IPS-NIHi11 (cell line): ENCODE measurements at places on chromosomes 3 and 15.
A peak's percentile ranks its signal among the peaks of the same experiment; 100 is the strongest.

DNA sequence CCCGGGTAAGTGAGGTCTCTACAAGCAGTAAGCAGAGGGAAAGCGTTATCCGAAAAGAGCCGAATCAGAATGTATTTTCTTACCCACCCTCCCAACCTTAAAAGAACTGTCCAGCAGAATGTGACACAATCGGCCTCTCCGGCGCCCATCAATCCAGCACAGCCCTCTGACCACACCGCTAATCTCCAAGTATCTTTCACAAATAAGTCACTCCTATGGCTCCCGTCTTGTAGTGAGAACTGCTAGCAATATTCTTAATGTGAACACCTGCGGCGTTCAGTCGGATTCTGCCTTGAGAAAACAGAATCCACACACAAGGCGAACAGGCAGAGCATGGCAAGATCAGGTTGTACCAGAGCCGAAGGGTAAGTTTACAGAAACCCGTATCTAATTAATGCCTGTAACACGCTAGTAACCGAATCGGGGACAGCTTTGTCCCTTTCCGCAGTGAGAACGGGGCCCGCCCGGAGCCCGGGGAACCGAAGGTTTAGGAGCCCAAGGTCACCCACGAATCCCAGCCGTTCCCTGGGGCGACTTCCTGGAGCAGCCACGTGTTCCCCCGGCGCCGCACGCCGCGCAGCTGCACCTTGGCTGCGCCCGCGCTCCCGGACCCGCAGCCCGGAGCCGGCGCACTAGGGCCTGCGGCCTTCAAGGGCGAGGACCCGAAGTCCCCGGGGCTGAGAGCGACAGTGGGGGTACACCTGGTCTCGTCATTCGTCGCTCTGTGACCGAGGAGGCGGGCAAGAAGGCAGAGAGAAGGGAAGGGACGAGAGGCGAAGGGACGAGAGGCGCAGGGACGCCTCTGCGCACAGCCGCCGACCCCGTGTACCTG is 672 bp downstream of the TFRC start:
- DNase-seq, result peak; percentile 71

DNA sequence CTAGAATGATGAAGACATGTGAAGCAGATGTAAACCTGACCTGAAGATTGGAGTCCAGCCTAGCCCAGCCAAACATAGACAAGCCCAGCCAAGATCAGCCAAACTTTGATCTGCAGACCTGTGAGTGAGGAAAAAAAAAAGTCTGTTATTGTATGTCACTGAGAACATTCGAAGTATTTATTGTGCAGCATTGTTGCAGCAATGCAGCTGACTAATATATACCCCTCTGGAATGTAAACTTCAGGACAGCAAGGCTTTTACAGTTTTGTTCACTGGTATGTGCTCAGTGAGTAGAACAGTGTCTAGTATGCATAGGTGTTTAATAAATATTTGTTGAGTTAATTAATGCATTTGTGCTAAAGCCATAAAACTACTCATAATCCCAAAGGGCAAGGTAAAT is 23.4 kb downstream of the TMEM202 start:
- DNase-seq, result no peak

DNA sequence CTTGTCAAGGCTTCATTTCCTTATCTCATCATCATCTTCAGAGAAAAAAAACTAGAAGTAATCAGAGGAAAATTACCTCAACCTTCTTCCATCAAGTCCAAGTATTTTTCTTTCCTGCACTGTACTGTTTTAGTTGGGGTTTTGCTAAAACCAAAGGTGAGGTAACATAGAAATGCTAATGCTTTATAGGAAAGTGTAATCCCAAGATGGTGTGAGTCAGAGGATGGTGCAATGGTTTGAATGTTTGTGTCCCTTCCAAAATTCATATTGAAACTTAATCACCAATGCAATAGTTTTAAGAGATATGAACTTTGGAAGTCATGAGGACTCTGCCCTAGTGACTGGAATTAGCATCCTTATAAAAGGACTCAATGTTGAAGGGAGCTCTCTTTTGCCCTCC is 79.5 kb downstream of the KBTBD8 start:
- DNase-seq, result no peak

- DNase-seq, result no peak
Observed at GRCh38 chr3:106529738-106530137, 660.9 kb upstream of the CBLB start.

GRCh38 chr15:25718597-25718996 is 144.5 kb downstream of the ATP10A start:
- DNase-seq, result no peak

DNA sequence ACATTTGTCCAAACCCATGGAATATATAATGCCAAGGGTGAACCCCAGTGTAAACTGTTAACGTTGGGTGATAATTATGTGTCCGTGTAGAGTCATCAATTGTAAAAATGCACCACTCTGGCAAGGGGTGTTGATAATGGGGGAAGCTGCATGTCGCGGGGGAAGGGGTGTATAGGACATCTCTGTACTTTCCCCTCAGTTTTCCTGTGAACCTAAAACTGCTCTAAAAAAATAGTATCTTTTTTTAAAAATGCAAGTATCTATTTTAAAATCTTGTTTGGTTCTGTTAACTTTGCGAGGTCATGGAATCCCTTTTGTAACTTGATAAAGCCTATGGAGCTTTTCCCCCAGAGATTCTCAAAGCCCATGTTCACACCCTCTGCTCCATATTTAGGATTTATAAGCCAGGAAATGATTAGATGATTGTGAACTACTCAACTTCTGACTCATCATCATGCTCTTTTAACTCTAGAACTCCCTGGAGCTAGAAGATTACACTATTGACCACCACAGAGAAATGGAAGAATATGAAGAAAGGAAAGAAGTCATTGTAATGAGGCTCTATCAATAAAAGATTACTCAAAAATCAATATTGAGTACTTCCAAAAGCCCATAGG is 56.1 kb upstream of the C3orf49 start:
- DNase-seq, result no peak

DNA sequence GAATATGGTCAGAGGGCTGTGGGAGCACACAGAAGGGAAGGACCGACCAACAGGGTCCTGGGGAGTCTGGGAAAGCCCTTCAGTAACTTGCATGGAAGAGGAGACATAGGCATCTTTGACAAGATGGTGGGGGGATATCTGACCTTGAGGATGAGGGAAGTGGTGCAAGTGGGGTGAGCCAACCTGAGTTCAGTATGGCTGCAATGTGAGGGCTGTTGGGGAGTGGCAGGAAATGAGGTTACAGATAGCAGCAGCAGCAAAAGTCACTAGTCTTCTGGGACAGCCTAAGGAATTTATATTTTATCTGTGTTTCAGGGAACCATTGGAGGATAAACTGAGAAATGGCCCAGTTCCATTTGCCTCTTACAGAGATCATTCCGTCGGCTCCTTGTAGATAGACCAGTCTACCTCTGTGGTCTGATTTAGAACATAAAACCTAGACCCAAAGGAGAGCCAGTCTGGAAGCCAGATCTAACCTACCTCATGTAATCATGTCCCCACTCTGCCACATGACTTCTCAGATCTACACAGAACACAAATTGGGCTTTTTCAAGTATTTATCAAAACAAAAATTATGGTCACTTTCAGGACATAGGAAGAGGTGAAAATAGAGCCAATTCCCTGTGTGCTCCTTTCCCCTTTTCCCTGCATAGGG is 75.6 kb downstream of the ST6GAL1 start:
- no peak for DNase-seq

- no peak for DNase-seq
Observed at GRCh38 chr3:65396078-65396477, 642.6 kb downstream of the MAGI1 start.

GRCh38 chr3:14238356-14238755 is 59.7 kb downstream of the LSM3 start:
- DNase-seq, result no peak

- no peak for DNase-seq
Observed at GRCh38 chr3:30098653-30099455, 507.5 kb upstream of the TGFBR2 start.

DNA sequence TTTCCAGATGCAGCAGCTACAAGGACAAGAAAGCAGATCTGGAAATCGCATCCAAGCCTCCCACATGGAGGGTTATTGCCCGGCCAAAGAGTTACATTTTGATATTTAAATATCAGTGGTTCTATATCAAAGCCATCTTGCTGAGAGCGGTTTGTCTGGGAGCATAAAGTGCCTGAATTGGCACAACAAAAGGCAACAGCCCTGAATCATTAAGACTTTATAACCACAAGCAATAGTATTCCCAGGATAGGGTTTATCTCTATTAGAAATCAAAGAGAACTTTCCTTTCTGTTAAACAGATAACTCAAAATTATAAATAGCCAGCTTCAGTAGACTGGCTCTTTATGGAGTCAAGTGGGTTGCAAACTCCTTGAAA is 564.7 kb downstream of the ROBO1 start:
- no peak for DNase-seq

DNA sequence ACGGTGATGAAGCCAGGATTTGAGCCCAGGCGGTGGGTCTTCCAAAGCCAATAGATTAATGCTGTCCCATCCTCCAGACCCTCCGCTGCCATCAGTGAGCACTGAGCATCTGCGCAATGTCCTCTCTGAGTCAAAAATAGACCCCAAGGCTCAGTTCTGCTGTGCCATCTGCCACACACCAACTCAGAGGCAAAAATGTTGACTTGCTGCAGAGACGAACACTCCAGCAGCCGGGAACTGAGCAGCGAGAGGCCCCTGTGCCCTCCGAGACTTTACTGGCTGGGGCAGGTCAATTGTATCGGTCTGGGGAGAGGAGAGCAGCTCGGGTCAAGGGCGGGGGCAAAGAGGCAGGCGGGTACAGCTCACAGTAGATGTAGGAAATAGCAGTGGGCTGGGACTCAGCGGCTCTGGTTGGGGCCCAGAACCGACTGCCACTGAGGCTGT is 41.5 kb upstream of the ATP2B2 start:
- no peak for DNase-seq

DNA sequence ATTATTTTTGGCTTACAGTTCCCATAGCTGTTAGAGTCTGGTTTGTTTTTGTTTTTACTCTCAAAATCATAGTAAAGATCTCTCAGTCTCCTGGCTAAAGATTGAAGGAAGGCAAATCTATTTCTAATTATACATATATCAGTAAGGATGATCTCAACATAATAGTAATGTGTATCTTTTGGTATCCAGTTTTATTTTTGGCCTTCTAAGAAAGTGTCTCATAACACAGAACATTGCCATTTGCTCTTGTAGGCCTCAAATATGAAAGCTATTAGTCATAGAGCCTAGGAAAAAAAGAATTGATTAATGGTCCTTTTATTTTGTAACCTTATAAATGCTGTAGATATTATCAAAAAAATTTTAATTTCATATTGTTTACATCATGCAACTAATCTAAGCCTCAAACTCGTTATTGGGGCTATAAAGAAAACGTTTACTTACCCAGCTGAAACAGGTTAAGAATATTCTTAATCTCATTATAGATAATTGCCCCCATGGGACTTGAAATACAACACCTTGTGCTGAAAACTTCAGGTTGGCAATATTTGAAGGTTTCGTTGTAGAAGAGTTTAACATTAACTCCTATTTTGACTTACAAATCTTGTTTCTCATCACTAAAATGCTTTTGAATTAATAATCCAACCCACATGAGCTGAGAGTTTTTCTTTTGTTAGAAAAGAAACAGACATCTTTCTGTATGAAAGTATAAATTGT is 16.7 kb downstream of the FBXO45 start:
- DNase-seq, result no peak

DNA sequence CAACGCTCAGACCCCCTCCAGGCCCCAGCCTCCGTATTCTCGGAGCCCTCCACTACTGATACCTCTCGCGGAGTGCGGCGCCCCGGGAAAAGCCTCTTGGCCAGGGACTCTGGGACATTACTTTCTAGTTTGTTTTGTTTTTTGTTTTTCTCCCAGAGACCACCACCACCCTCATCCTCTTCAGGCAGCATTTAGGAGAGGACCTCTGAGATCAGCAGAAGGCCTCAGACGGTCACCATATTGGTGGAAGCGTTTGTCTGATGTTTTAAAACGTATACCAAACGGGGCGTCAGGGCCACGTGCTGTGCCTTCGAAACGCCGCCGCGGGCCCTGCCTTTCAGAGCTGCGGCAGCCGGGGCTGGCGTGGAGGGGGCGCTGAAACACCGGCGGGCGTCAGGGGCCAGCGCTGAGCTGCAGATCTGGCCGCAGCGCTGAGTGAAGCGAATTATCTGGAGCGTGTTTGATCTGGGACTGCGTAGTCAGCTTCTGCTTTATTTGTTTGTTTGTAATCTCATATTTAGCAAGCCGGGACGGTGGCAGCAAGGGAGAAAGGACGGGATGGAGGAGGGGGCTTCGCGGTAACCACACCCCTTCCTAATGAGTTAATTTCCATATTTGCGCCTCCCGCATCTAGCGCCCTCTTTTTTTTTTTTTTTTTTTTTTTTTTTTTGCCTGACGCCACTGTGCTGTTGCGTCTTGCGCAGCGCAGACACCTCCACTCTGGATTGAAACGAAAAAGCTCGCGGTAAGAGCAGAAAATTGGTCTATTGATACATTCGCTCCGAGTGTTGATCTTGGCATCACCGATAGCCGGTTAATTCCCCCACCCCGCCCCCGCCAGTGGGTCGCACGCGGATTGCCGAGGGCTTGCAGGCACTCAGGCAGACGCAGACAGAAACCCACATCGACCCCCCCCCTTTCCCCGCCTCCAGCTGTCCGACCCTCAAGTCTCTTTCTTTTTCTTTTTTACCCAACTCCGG is 14.9 kb downstream of the SOX2 start:
- DNase-seq, result peak; percentile 72

DNA sequence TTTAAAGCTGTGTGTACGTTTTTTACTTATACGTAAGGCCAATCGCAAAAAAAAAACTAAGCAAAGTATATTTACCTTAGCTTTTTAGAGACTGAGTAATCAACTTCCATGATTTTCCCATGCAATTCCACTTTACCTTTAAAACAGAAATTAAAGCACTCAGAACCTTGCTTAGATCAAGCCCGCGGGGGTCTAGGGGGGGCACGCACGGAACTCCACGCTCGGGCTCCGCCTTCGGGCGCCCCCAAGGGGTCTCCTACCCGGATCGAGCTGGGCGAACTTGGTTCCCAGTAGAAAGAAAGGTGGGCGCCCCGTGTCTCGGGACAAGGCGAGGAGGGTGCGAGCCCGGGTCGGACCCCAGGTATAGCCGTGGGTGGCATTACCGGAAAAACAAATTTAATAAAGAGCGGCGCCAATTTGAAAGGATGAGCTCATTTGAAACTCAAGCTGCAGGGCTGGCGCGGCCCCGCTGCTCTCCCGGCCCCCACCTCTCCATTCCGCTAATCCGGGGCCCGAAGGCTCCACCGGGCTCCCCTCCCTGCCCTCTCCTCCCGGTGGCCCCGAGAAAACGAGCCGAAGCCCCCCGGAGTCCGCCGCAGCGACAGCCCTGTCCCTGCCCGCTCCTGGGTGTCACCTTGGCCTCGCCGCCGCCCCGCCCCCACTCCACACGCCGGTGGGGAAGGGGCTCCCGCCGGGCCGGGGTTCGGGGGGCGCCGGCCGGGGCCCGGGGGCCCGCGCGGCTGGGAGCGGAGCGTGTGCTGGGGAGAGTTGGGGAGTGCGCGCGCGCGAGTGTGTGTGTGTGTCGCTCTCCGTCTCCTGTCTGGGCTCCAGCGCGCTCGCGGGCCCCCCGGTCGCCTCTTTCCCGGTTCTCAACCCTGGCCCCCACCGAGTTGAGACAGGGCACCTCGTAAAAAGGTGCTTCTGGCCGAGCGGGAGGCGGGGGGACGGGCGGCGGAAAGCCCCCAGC is 1.5 kb downstream of the IGF2BP2 start:
- DNase-seq, result peak; percentile 44

DNA sequence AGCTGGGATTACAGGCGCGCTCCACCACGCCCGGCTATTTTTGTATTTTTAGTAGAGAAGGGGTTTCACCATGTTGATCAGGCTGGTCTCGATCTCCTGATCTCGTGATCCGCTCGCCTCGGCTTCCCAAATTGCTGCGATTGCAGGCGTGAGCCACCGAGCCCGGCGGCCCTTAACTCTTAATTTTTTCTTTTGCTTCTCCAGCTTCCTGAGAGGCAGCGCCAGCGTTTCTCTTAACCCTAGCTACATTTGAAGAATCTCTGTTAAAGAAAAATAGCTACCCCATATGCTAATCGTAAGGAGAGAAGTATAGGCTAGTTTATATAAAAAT is 465 bp upstream of the GK5 start:
- no peak for DNase-seq
